GM12892 (cell line): ENCODE measurements at places on chromosomes 7 and 10.

GRCh38 chr7:116906391-116906790 is 44.0 kb downstream of the CAPZA2 start:
- no peak for DNase-seq

DNA sequence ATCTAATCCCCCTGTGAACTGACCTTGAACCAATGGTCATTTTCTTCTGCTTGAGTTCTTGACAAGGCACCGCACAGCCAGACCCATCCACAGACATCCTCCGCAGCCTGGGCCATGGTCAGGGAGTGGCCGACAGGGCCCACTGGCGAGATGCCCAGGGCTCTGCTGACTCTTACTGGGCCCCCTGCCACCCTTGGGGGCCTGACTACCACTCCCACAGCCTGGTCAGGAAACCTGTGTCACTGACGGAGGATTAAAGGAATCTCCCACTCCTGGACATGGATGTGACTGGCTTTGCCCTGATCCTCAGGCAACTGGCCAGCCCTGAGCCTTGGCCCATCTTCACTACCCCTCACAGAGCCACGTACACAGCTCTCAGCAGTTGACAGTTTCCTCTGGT is 50.4 kb upstream of the ENO4 start:
- DNase-seq: no peak

- DNase-seq: peak; percentile 19
Measured at GRCh38 chr7:21898265-21898930, 47.3 kb downstream of the CDCA7L start.

DNA sequence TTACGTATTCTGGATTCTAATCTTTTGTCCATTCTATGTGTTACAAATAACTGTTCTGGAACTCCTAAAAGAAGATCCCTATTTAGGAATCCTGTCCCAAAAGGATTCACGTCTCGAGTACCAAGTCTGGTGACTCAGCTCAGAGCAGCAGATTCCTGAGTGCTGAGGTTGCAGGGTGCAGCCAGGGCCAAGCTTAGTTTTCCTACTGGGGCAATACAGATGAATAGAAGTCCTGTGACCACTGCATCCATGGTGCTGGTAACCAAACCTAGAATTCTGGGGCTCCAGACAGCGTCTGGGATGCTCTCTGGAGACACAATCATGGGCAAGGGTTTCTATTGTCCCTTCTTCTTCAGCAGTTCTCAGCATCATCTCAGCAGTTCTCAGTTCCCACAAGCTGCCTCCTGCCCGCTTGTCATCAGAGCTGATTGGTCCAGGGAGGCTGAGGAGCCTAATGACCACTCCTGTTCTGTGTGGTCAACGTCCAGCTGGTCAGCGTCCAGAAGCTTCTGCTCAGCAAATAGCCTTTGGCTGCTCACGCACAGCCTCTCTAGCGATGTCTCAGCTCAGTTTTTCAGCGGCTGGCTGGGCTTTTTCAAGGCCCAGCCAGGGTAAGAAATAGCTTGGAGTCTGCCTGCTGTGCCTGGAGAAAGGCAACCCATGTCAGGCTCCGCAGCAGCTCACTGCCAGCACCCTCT is 50.4 kb upstream of the C7orf33 start:
- no peak for DNase-seq

DNA sequence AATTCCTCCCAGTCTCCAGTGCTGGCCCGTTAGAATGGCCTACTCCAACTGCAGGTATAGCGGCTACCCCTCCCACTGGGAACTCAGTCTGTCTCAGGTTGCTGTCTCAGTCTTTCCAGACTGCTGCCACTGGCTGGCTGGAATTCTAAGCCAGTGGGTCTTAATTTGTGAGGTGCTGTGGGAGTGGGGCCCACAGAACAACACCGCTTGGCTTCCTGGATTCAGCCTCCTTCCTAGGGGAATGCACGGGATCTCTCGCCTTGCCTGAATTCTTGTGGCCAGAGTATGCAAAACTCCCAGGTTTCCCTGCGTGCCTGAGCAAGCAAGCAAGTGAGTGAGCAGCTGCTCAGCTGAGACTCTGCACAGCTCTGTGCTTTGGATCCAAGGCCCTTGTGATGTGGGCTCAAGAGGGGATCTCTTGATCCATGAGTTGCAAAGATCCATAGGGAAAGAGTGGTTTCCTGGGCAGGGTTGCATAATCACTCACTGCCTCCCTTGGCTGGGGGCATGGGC is 41.5 kb upstream of the GPR141 start:
- no peak for DNase-seq

DNA sequence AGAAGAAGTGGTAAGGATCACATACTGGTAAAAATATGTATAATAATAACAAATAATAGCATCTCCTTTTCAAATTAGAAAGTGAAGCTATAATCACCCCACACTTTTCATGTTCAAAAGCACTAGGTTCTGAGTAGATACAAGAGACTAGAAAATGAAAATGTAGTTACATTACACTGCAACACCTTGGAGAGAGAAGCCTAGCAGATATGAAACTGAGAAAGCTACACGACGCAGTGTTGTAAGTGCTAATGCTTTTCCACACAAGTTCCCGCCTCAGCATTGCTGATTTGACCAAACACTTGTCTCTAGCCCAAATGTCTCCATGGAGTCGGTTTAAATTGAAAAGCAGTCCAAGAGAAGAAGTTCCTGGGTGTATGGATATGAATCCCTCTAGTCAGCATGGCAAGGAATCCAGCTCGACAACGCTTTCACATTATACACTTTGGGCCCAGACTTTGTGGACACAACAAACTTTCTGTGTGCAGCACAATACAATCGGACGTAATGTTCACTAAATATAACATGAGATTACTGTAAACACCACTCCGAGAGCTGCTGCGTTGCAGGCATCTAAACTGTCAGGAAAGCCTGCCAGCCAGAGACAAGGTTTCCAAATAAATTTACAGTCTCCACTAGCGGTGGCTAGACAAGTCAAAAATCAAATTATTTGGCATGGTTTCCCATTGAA is 1.7 kb downstream of the PDE1C start:
- no peak for DNase-seq

DNA sequence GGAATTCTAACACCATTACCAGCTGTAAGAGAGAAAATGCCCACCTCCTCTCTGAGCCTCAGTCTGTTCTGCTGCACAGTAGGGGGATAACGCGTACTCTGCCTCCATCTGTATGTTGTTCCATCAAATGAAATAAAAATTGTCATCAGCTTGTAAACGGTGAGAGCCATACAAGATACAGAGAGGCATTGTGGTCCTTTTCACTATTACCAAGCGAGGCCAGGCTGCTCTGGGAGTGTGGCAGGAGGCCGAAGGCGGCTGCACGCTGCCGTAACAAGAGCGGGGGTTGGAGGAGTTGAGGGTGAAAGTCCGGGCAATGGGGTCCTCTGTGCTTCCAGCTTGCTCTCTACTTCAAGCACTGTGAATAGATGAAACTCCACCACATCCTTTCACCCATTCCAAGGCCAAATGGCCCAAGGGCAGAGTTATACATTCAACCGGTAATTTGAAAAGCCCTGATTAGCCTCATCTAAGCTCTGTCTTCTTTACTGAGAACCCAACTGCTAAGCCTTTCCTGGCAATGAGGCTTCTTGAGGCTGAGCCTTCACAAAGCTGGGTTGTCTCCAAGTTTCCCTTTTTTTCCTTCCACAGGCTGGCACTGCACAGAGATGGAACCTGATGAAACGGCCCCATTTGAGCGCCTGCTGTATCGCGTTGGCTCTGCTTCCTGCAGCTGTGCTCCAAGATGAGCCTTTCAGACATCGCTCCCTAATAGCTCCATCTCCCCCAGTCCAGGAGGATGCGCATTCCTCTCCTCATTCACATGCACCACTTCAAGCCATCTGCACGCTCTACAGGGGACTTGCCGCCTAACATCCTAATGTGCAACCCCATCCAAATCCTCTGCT is 47.2 kb downstream of the PYROXD2 start:
- DNase-seq: no peak

DNA sequence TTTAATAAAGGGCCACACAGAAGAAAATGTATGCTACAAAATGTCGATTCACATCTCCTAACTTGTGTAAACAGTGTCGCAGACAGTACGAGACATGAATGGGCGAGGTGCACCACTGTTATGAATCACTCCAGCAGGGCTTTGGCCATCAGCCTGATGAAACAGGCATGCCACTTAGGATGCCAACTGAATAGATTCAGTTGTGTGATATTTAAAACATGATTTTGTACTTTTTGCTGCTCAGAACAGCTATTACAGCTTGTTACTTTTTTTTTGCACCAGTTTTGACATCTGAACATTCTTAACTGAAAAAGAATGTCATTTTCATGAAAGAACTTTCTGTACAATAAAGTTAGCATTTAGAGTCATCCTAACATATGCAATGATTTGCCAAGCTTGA is 138.1 kb downstream of the VTI1A start:
- no peak for DNase-seq

- DNase-seq: no peak
Measured at GRCh38 chr10:6917125-6917524, 337.0 kb upstream of the PRKCQ start.

GRCh38 chr10:76581506-76582256 is 1055.9 kb downstream of the KCNMA1 start:
- no peak for DNase-seq

GRCh38 chr10:46550076-46550790 is 6.2 kb downstream of the GPRIN2 start:
- DNase-seq: no peak

GRCh38 chr10:12042409-12042796 is 206 bp downstream of the UPF2 start:
- DNase-seq: no peak

GRCh38 chr7:66016131-66016461 is 34.1 kb upstream of the GUSB start:
- DNase-seq: no peak

DNA sequence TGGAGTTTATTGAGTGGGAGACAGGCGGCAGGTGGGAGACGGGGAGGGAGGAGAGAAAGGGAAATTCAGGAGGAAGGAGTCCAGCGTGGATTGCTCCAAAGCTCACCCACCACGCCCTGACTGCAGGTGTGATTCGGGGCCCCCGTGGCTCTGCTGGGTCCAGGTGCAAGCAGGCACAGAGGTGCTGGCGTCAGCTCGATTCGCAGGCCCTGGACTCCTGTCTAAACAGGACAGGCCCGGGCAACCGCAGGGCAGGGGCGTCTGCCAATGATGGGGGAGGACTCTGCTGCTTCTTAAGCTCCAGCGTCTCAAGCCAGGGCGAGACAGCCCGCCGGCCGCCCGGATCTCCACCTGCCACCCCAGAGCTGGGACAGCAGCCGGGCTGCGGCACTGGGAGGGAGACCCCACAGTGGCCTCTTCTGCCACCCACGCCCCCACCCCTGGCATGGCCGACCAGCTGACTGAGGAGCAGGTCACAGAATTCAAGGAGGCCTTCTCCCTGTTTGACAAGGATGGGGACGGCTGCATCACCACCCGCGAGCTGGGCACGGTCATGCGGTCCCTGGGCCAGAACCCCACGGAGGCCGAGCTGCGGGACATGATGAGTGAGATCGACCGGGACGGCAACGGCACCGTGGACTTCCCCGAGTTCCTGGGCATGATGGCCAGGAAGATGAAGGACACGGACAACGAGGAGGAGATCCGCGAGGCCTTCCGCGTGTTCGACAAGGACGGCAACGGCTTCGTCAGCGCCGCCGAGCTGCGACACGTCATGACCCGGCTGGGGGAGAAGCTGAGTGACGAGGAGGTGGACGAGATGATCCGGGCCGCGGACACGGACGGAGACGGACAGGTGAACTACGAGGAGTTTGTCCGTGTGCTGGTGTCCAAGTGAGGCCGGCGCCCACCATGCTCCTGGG is at the start of gene CALML3:
CALML3 (plus strand) TSS at position 321 of the 920 bp plus-strand sequence; CDS start at position 446, 125 bp downstream.
- no peak for DNase-seq

DNA sequence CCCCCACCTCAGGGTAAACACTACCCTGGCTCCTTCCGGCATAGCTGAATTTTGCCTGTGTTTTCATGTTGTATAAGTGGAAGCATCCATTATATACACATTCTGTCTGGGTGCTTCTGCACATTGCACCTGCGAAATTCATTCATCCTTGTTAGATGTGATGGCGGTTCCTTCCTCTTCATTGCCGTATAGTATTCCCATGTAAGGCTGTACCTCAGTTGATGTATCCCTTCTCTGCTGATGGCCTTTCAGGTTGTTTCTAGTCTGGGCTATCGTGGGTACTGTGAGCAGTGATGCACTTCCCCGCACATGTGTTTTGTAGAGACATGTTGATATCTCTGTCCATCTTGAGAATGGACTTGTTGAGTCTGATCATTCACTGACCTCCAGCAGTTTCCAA is 28.9 kb downstream of the ELFN1 start:
- no peak for DNase-seq

GRCh38 chr7:48443051-48443450 is 271.8 kb downstream of the ABCA13 start:
- DNase-seq: no peak

DNA sequence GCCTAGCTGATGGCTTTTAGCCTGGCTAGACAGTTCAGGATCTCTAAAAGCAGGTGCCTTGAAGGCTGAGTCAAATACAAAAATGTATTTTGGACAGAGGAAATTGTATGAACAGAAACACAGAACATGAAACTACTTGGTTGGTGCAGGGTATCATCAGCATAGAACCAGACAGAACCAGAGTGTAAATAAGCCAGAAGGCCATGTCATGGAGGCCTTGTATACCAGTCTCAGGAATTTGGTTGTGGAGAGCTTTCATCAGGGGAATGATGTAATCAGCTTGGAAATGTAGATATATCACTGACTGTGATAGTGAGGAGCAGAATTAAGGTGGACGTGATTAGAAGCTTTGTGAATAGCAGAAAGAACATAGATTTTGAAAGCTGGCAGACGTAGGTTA is 82.9 kb downstream of the CFTR start:
- DNase-seq: no peak

DNA sequence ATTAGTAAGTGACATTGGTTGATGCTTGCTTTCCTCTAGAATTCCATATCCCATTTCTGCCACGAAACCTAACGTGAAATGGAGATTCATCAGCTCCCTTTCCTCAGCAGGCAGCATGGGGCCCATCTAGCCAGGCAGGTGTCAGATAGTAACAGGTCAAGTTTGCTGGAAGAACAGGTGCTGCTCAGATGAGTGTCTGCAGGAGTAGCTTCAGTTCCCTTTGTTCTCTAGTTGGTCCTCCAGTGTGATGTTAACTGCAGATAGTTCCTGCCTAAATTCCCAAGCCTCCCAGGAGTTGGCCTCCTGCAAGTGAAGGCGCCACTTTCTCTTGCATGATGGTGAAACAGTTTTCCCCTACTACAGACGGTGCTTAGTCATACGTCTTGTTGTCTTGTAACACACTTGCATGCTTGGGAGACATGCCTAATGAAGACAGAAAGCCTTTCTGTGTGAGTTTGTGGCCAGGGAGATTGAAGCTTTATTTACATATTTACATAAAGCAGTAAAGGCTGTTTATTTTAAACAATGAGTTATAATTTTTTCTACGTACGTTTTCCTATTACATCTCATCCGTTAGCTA is 175.4 kb downstream of the CHN2 start:
- no peak for DNase-seq

- DNase-seq: no peak
Measured at GRCh38 chr7:34189031-34189430, 283.7 kb downstream of the BMPER start.

- no peak for DNase-seq
Measured at GRCh38 chr7:136136906-136137454, 159.8 kb upstream of the MTPN start.
